ENCODE measurements at places on chromosomes 1 and 21.

DNA sequence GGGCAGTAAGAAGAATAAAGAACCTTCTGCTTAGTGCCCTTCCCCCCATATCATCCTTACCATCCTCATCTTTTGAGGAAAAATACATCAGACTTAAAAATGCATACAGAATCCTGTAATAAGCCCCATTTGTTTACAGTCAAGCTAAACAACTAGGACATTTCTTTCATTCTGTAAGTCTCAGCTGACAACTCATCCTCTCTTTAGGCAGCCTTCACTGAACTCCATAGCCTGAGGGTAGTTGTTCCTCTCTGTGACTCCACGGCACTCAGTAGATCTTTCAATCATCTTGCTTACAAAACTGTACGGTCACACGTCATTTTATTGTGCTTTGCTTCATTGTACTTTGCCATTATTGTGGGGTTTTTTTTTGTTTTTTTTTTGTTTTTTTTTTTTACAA is 82.5 kb downstream of the NRIP1 start:
- DNase-seq: no peak

DNA sequence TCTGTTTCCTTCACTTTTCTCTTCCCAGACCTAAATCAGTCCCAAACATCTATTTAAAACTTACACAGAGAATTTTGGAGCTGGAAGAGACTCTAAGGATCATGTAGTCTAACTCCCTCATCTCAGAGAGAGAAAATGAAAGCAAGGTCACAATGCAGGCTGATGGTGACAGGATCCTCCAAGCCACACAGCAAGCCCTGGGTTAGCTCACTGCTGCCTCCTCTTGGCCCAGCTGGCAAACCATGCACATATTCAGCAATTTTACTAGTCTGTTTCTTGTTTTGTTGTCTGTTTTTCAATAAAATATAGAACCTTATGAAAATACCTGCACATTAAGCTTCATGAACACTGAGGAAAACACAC is 27.7 kb upstream of the LY9 start:
- DNase-seq: no peak

GRCh38 chr1:69650779-69651178 is 83.1 kb downstream of the LRRC7 start:
- no peak for DNase-seq

DNA sequence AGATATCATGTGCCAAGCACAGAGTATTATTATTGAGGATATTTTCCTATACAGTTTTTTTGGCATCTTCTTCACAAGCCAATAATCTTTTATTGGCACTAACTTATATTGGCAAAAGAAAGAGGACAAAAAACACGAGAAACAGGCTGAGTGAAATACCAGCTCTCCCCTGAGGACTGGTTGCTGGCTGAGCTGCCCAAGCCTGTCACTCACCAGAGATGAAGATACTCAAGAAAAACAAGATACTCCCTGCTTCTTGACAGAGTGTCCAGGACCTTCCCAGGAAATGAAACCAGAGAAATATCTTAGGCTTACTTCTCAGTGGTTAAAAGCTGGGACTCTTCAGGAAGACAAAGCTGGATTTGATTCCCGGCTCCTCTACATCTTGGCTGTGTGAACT is 35.9 kb upstream of the ATP1B1 start:
- no peak for DNase-seq

- DNase-seq: no peak
Measured at GRCh38 chr21:33230545-33231324, 997 bp downstream of the IFNAR2 start.

DNA sequence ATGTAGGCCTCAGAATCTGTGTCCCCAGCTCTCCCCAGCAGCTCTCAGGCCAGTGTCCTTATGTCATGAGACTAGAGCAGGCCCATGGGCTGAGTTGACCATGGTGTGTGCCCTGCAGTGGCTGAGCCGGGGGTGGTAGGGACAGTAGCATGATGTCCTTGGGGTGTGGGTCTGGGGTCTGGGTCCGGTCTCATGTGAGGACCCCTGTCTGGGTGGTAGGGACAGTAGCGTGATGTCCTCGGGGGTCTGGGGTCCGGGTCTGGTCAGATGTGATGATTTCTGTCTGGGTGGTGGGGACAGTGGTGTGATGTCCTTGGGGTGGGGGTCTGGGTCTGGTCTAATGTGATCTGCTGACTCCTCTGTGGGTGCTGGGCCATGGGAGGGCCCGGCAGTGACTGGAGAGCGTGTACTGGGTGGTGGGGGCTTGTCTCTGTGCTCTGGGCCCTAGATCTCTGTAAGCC is 64.5 kb downstream of the OBSCN start:
- no peak for DNase-seq

- DNase-seq: no peak
Measured at GRCh38 chr1:226446094-226446493, 38.2 kb upstream of the PARP1 start.

GRCh38 chr1:115682792-115683191 is 41.0 kb downstream of the VANGL1 start:
- no peak for DNase-seq

DNA sequence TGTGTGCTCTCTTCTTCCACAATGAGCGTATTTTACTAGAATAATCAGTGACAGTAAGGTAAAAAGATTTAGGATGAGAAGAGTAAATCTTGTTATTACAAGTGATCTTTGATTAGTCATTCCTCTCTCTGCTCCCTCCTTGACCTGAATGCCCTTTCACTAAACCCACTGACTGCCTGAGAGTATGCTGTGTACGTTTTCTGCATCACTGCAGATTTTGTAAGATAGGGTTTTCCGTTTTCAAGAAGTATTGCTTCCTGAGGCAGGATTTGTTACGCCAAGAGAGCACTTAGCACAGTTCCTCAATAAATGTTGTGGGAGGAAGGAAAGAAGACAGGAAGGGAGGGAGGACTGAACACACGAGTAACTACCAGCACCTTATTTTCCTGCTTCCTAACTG is 7.7 kb upstream of the LAMB3 start:
- no peak for DNase-seq

Measured in NCI-H1436 (cell line).